Activated naive CD8-positive, alpha-beta T cell treated with anti-CD3 and anti-CD28 coated beads for 36 hours (primary cell): ENCODE measurements at places on chromosomes 6 and 20.

GRCh38 chr6:106622412-106622811 is 6.9 kb downstream of the RTN4IP1 start:
- no peak for DNase-seq

- DNase-seq: no peak
Measured at GRCh38 chr6:140581601-140582000, 1207.2 kb upstream of the CITED2 start.

DNA sequence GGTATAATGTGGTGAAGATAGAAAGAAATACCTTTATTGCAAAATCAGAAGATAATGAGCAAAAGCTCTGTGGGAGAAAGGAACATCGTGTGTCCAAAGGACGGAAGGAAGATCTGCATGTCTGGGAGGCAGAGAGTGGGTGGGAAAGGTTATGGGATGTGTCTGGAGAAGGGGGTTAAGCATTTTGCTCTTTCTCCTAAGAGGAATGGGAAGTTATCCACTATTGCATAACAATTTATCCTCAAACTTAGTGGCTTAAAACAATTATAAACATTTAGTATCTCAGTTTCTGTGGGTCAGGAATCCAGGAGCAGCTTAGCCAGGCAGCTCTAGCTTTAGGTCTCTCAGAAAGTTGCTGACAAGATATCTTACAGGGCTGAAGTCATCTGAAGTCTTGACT is 229.1 kb upstream of the CITED2 start:
- DNase-seq: no peak

GRCh38 chr6:39961178-39961577 is 26.9 kb upstream of the MOCS1 start:
- DNase-seq: no peak

DNA sequence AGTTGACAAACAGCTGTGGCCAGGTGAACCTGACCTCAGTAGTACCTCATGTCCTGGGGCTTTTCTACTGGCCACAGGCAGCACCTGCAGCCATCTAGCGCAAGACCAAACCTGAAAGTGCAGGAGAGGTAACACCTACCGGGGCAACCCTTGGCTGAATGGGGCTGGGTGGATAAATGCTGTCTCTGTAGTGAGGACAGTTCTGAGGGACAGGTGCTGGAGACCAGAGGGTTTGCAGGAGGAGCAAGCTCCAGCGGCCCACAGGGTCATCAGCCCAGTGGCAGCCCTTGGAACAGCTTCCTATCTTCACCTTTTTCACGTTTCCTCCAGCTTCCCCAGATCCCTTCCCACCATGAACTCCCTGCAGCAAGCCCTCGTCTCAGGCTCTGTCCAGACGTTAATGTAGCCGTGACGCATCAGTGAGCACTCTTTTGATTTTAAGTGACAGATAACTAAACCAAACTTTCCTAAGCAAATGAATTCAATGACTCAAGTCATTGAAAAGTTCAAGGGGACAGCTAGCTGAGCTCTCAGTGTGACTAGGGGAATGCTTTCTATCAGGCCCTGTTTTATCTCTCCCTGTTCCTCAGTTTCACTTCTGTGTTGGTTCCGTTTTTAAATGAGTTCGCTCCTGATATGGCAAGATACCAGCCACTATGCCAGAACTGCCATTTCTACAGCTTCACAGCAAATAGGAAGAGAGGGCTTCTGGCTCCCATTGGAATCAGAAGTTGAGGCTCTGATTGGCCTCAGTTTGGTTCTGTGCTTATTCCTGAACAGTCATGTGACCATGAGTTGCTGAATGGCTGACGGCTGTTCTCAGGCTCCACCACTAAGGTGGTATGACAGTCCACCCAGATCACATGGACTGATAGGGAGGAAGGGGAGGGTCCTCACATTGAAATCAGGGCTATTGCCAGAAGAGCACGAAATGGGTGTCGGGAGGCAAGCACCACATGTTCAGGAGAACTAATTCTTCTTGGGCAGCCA is 12.1 kb upstream of the PFDN4 start:
- no peak for DNase-seq
